Brain pericyte (primary cell): ENCODE measurements at places on chromosomes 3 and 15.

DNA sequence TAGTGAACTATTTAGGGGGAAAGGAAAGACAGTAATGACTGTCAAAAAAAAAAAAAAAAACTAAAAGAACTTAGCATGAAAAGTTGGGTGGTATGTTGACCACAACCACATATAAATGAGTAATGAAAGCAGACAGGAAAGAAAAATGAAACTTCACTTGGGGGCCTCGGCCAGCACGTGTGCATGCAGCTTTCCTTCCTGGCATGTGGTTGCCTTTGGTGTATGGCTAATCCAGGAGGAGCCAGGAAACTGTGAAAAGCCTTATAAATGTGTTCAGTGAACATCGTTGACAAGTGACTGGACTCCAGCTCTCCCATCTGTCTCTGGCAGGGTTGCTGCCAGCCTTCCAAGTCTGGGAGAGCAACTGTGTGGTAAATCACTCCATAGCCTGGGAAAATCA, 195.1 kb downstream of the DTWD1 start:
- no peak for DNase-seq

GRCh38 chr3:7290077-7290825, 429.3 kb downstream of the GRM7 start:
- DNase-seq: no peak

DNA sequence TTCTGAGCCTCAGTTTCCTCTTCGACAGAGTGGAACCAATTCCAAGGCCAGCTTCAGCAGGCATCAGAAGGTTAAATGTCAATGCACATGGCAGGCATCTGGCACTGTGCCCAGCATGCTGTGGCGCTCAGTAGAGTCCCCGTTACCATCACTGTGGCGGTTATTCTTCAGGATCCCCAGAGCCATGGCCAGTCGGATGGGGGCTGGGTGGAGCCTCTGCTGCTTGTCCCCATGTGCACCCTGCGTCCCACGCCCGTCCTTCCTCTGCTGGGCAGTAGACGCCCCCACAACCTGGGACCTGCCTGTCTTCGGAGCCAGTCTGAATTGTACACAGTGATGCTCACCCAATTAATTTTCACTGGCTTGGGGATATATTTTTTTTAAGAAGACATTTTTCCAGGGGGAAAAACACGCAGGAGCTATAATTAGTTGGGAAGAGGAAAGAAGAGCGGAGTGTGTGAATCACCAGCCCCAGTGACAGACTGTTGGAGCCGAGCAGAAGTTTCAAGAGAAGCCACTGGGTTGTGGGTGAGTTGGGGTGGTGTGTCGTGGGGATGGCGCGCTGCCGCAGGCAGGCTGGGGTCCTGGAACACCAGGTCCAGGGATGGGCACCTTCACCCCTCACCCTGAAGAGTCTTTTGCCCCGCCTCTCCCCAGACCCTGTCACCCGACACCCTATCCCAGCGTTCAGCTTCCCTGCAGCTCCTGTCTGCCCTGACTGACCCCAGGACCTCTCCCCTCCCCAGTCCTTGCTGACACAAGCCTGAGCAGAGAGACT, 26.8 kb upstream of the RPL29 start:
- no peak for DNase-seq

DNA sequence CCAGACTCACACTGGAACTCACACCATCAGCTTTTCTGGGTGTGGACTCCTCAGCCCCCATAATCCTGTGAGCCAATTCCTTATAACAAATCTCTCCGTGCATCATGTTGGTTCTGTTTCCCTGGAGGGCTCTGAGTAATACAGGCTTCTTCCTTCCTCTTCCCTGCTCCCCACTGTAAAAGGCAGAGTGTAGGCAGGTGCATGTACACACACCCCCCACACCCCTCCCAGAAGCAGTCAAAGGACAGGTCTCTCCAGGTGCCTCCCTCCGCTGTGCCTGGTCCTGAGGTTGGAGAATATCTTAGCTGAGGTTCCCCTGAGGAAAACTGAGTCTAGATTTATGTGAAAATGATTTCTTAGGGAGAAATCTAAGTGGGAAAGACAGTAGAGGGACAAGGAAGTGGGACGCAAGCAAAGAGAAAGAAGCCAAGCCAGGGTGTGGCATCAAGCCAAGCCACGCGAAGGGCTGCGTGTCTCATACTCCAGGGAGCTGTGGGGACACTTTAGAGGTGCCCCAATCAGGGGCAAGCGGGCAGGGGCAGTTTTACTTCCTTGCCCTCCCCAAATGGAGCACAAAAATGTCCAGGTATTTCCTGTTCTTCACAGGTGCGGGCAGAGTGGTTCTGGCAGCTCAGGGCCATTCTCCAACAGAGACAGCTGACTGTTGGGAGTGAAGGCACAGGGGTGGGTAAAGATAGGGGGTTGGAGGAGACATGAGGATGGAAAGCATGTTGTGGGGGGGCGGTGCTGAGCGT, 86.6 kb downstream of the HMG20A start:
- no peak for DNase-seq

DNA sequence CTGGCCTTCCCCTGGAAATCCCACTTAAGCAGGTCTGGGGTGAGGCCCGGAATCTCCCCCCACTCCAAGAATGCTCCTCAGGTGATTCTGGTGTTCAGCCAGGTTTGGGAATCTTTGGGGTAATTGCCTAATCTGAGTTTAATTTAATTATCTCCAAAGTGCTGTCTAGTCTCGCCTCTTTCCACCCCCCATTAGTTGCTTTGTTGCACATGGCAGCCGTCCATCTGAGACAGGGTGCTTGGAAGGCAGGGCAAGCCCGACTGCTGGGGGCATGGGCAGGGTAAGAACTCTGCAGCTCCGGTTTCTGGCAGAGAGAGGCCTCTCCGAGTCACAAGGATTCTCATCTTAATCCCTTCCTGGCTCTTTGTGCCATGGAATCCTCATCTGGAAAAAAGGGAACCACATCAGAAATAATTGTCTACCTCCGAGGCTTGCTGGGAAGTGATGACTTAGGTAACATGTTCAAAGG, 15.0 kb downstream of the IL17RD start:
- no peak for DNase-seq

- no peak for DNase-seq
Measured at GRCh38 chr15:45429941-45430792, 51.8 kb upstream of the GATM start.

- no peak for DNase-seq
Measured at GRCh38 chr3:23807424-23808015, 1.8 kb downstream of the UBE2E1 start.

GRCh38 chr3:171644681-171645080, 165.6 kb downstream of the PLD1 start:
- DNase-seq: no peak

GRCh38 chr3:131151-131888, 65.2 kb upstream of the CHL1 start:
- DNase-seq: no peak

DNA sequence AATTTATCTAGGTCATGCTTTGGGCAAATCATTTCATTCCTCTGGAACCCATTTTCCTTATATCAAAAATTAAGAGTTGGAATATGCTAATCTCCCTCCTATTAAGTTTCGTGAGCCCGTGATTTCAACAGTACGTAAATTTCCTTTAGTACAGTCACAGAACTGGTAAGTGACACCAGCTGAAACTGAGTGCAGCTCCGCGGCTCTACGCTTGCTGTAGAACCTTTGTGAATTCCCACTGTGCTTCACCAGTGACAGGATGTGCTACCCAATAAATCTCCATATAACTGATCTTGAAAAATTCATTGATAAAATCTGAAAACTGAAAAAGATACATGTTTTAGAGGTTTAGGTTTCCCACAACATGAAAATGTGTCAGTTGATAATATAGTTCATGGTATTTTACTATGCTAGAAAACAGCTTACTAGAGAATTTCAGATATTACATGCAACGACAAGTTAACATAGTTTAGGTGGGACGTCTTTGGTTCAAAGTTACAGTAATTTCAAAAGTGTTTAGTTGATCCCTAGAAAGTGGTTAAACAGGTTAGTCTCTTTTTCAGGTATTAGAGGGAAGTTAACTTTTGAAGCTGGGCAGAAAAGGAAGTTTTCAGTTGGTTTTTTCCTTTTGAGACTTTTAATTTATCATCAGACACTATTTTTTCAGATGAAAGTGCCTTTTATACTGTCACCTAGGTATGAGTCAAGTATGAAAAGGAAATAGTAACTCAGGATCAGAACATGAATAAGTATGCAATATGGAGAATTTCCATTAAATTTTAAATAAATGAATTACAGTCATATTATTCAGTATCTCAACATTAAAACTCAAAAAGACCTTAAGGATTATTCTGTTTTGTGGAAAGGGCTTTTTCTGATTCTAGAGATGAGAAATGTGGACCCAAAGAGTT, 57.0 kb downstream of the PPARG start:
- no peak for DNase-seq

DNA sequence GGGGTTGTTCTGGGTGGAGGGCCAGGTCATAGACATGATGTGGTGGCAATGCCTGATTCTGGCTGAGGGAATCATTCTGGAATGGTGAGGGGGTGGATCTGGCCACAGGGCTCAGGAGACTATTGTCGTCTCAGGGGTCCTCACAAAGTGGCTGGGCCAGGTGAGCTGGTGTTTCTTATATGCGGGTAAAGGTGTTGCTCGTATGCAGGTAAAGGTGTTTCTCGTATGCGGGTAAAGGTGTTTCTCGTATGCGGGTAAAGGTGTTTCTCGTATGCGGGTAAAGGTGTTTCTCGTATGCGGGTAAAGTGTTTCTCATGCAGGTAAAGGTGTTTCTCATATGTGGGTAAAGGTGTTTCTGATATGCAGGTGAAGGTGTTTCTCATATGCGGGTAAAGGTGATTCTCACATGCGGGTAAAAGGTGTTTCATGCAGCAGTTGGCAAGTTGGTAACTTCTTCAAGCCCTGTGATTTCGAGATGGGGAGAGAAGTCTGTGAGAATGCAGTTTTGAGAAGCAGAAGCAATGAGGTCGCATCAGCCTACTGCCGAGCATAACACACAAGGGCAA, 10.5 kb upstream of the MUC4 start:
- DNase-seq: no peak

GRCh38 chr3:129503471-129504291, 24.8 kb upstream of the RHO start:
- DNase-seq: no peak

DNA sequence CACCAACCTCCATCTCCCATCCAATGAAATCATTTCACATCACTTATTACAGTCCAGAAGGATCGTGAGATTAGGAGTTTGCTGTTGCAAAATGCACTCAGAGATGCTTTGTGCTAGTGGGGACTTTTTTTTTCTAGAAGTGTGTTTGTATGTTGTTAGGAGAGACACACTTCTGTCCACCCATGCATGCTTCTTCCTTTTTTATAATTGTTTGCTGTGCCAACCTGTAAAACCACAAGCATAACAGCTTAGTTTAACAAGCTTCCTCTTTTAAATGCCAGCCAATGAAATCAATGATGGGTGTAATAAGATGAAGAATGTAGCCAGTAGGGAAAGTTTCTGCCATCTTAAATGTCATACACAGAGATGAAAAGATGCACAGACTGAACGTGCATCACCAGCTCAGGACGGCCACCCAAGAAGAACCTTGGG, 305.6 kb upstream of the STT3B start:
- DNase-seq: no peak

DNA sequence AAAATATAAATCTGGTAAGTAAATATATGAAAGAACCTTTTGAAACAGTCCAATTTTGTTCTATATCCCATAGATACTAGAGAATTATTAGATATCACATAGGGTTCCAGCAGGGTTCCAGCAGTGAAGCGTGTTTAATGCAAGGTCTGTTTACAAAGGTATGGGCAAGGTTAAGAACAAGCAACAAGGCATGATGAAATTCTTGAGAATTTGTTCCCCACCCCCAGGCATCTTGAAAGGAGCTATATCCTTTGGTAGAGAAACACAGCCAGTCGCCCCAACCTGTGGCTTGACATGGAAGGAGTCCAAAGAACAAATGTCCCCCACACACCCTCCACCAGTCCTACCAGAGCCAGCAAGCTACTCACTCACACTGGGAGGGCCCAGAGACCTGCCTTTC, 18.6 kb upstream of the FNDC3B start:
- no peak for DNase-seq

GRCh38 chr3:48885753-48886152, 12.9 kb downstream of the SLC25A20 start:
- DNase-seq: no peak

DNA sequence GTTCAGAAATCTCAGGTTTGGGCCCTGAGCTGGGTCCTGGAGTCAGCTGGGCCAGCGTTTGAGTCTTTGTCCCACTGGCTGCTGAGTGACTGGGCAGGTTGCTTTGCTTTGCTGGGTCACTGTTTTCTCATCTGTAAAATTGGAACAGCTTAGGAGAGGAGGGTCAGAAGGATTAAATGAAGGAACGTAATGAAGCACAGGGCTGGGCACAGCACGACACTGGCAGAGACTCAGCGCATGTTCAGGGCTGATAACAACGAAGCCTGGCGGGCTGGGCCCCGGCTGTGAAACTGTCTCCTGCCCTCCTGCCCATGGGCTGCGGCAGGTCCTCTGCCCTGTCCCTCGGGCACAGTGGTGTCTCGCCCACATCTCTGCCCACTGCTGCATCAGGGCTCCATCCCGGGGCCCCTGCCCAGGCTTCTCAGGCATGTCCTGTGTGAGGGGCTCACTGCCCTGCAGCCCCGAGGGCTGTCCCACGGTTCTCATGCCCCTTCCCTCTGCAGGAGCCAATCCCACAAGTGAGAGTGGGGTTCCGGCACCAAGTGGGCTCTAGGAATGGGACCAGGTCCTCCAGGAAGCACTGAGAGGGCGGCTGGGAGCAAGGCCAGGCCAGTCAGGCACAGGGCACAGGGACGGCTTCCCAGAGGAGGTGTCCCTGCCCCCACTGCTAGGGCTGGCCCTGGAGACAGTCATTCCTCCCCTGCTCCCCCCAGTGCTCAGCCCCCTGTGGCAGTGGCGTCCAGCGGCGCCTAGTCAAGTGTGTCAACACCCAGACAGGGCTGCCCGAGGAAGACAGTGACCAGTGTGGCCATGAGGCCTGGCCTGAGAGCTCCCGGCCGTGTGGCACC, 88.0 kb downstream of the TBC1D2B start:
- no peak for DNase-seq

- no peak for DNase-seq
Measured at GRCh38 chr3:127808197-127808596, 14.1 kb downstream of the MGLL start.

DNA sequence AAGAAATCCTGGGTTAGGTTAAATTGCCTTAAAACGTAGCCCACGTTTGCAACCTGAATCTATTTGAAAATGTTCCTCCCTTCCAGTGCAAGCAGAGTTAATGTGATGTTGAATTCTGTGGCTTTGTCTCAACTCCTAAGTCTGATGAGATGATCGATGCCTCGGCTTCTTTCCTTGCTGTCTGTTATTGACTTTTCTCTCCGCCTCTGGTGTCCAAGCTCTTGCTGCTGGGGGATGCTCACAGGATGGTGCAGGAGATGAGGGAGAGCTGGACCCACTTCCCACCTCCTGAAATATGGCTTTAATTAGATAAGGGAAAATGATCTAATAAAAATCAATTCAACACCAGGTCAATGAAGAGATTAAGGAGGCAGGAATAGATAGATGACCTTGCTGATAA, 407.9 kb upstream of the RGMA start:
- DNase-seq: no peak

- no peak for DNase-seq
Measured at GRCh38 chr15:70596354-70597055, 166.9 kb downstream of the UACA start.
